ENCODE measurements at places on chromosomes 6 and 20.

- DNase-seq, result no peak
These were observed 103.4 kb downstream of the SYCP2 start for GRCh38 chr20:59829786-59830664.

- DNase-seq, result no peak
These were observed 24.9 kb upstream of the IRF4 start for GRCh38 chr6:366389-367297.

DNA sequence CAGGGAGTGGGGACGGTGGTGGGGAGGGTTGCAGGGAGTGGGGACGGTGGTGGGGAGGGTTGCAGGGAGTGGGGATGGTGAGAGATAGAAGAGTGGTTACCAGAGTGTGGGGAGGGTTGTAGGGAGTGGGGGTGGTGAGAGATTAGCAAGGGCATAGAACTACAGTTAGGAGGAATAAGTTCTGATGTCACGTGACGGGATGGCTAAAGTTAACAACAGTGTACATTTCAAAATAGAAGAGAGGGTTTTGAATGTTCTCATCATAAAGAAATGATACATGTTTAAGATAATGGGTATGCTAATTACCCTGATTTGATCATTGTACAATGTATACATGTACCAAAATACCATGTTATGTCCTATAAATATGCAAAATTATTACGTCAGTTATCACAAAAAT lies 57.6 kb upstream of the FRMD1 start:
- no peak for DNase-seq

GRCh38 chr6:166687070-166687878 lies 60.2 kb upstream of the RPS6KA2 start:
- no peak for DNase-seq

DNA sequence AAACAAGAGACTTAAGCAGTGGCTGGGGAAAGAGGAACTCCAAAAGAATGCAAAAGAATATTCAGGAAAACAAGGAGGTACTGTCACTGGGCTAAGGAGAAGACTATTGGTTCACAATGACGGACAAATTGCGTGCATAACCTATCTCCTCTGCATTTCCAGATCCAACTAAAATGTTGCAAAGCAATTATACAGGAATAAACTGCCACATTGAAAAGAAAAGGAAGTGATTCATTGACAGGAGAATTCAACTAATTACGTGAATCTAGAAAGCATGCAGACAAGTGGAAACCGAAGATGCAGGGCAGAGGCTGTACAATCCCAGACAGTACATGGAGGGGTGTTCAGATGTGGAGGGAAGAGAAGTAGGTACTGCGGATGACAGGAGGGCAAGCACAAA lies 152.8 kb upstream of the RIPOR2 start:
- no peak for DNase-seq

- DNase-seq, result no peak
These were observed 12.6 kb upstream of the SLC17A5 start for GRCh38 chr6:73666393-73666792.

DNA sequence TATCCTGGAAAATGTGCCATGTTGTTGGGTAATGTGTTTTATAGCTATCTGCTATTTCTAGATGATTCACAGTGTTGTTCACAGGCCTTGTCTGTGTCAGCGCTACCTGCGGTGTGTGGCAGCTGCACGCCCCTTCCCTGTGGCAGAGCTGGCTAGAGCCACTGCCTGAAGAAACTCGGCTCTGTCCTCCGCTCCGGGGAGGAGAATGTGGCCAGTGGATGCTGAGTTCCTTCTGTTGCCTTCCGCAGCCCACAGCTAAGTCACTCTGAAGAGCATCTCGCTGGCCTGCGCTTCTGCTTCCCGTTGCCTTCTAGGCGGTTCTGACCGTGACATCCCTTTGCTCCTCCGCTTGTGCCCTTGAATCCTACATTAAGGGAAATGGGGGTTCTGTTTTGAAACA lies 135.1 kb downstream of the PLG start:
- no peak for DNase-seq

DNA sequence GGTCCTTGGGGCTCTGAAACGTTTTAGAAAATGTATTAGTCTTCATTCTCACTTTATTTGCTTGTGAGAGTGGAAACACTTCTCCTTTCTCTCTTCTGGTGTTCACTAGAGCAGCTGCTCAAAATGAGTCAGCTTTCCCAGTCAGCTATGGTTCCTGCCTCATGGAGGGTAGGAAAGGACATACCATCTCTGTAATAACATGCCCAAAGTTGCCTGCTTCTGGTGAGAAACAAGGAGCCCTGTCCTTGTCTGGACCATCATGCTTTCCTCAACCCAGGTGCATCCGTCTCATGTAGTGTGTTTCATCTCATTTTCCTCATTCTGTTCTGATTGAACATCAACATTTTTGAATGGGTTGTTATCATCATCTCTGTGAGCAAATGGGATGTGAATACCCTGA lies 17.1 kb upstream of the TINAG start:
- no peak for DNase-seq

GRCh38 chr6:136445063-136445462 lies 105.2 kb downstream of the MAP7 start:
- no peak for DNase-seq

DNA sequence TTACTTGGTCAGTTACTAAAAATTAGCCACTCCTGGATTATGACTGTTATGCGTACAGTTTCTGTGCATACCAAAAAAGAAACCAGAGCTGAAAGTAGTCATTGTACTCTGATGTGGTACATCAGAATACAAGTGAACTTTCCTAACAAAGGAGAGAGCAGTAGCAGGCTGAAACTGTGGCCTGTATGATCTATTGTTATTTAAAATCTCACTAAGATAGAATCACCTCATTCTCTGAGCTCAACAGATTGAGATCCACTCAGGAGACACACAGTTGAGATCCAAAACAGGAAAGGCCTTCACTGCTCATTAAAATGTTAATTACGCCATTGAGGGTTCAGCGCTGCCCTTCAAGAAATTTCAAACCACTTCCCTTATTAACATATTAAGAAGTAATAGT lies 576.4 kb downstream of the LMBRD1 start:
- DNase-seq, result no peak

- DNase-seq, result no peak
These were observed 32.3 kb upstream of the AFDN start for GRCh38 chr6:167794161-167795157.

DNA sequence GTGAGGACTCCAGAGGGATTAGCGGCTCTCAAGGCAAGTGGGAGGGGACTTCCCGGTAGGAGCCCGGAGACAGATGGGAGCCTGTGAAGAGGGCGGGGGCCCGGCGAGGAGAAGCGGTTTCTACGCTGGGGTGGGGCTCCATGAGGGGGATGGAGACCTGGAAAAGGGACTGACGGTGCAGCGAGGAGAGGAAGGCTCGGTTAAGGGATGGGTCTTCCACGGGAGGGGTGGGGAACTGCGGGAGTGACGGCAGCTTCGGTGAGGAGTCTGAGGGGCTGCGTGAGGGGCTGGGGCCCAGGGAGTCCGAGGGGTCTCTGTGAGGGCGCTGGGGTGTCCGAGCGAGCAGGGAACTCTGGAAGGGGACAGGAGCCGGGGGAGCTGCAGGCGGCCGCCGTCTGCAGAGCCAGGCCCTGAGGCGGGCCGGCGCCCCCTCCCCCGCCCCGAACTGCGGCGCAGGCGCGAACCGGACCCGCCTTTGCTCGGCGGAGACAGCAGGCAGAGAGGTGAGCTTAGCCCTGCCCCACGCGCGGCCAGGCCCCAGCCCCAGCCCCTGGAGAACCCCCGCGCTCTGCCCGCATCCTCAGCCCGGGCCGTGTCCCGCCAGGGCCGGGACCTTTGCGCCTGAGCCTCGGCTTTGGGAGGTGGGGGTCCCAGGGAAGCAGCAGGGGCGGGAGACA lies at the start of gene NRSN2:
Gene NRSN2 (plus strand): TSS at position 472 of the 677 bp plus-strand sequence. CDS start 2,533 bp downstream, outside the sequence.
- no peak for DNase-seq

DNA sequence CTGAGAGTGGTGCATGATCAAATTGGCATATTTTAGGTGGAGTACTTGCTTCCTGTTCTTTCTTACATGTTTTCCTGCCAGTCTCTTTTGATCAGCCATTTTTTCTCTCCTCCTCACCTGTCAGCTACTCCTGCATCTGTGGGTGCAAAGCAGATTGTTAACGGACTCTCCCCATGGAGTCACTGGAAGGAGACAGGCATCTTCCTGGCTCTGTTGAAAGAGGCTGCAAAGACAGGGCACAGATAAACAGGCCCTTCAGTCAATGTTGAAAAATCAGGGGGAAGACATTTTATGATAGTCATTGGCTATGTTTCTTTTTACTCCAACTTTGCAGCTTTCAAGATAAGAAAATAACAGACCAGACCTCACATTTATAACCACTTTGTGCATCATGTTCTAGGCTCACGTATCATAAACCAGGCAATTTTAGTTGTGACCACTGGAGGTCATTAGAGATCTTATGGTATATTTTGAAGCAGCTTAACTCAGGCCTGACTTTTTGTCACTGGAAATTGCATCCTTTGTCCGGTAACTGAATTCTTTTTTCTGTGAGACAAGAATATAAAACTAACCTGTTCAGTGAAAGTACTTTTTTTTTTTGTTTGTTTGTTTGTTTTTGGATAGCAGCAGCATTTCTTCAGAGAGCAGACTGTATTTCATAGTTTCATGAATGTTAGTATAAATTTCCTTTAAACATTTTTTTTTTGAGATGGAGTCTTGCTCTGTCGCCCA lies 20.1 kb downstream of the ECT2L start:
- DNase-seq, result no peak

DNA sequence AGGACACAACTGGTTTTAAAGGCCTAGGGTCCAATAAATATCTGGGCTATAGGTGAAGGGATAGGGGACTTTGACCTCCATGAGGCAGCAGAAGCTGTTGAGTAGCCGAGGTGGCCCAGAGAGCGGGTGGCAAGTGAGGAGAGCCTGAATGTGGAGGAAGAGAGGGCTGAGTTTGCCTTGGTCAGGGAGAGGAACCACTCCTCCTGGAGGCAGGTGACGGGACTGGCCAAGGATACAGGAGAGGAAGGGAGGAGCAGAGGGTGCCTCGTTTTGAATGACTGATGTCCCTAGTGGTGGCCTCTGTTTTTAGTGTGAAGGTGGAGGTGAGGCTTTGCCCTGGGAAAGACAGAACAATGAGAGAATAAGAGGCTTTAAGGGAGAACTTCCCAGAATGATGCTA lies 19.1 kb upstream of the AAR2 start:
- DNase-seq, result no peak

GRCh38 chr6:31720196-31720770 lies 1.3 kb downstream of the LY6G6C start:
- no peak for DNase-seq

DNA sequence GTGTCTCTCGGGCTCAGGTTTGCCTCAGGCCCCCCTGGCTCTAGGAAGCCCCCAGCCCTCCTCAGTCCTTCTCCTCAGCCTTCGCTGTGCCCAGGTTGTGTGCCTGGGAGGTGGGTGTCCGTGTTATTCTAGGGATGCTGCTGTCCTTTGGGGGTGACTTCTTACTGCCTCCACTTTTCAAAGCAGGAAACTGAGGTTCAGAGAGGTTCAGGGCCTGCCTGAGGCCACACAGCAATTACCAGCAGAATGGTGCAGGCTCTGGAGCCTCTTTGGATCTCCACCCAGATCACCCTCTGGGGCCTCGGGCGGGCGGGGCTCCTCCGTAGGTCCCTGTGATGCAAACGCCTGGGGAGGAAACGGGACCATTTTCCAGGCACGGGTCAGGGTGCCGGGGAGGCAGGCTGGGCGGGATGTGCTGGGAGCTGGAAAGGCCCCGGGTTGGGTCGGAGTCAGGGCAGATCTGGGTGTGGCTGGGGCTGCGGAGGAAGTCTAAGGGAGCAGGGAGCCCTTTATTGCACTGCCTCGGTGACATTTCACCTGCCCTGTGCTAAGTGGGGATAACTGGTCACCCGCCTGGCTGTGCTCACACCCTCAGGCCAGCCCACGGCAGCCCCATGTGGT lies 23.2 kb downstream of the GATA5 start:
- DNase-seq, result no peak

DNA sequence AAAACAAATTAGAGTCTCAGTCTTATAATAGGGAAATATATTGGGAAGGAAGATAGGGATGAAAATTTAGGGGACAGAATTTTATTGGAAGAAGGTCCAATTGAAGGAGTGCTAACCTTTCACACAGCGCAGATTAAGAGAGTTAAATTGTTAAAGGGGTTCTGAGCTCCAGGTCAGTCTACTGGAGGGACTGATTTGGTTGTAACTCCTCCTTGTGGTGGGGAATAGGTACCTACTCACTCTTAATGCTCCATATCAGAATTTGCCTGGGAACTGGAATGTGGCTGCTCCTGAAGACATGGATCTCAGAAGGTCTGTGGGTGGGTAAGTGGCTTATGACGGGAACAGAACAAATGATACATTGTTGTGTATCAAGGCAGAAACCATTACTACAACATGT lies 143.5 kb downstream of the FLRT3 start:
- DNase-seq, result no peak

DNA sequence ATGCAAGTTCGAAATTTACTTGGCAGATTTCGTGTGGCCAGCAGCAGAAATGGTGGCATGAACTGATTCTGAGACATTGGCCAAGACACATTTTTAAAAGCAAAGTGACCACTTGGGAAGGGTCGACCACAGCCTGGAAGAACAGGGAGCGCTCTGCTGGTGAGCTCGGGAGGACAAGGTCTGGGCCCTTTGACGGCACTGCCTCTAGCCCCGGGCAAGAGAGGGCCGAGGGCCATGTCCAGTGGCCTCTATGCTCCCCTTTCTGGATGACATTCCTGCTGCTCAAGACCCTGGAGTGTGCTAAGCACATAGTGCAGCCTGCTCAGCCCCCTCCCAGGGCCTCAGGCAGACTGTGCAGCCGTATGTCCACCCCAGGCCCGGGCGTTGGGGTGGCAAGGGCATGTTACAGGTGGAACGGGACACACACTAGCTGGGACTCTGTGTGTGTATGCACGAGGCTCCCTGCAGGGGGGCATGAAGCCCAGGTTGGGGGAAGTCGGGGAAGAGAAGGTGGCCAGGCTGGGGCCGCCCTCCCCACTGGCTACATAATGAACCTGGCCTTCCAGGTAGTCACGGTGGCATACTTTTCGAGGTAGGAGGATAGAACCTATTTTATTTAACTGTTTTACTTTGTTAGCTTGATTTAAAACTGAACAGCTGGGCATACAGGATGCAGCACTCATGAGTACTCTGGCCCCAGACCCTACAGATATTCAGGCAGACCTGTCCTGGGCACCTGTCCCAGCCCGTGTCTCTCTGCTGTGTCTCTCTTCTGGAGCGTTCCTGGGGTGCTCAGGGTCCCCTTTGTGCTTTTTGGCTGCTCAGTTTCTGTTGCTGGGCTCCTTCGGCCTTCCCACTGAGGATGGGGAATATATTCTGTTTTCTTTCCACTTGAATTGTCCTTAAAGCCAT lies 6.4 kb downstream of the SYNJ2 start:
- no peak for DNase-seq

DNA sequence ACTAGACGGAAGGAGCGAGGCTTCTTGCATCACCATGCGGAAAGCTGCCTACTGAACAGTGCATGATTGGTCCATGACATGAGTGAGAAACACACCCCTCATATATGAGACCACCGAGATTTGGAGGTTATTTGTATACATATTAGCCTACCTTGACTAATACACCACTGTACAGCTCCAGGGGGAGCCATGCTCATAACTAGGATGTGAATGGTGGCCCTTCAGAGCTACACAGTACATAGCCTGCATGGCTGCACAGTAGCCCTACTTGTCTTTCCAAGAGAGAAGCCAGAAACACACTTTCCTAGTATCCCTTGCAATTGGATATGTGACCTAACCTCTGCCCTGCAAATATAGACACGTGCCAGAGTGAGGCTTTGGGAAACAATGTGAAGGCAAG lies 21.8 kb upstream of the MCUR1 start:
- no peak for DNase-seq

GRCh38 chr6:89048985-89049384 lies 31.6 kb upstream of the PNRC1 start:
- no peak for DNase-seq

- no peak for DNase-seq
These were observed 392.3 kb upstream of the RUNX2 start for GRCh38 chr6:44935693-44936300.

GRCh38 chr6:45928721-45929305 lies 86.8 kb downstream of the CLIC5 start:
- no peak for DNase-seq
